ENCODE measurements at places on chromosomes 3 and 15.

DNA sequence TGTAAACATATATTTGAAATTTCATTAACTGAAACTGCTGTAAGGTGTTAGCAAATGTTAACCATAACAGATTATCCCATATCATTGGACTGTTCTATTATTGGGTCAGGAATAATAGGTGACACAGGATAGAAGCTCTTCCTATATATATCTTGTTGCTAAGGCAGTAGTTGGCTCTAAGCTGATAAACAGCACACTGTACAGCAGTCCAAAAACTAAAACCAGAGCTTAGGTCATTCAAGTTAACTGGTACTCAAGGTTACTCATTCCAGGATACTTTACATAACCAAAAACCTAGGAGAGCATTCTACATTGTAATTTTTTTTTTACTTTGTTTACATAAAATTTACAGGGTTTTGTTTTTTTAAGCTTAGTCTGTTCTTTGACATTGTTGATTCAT is 8.9 kb downstream of the DNAJC19 start:
- DNase-seq, result no peak

DNA sequence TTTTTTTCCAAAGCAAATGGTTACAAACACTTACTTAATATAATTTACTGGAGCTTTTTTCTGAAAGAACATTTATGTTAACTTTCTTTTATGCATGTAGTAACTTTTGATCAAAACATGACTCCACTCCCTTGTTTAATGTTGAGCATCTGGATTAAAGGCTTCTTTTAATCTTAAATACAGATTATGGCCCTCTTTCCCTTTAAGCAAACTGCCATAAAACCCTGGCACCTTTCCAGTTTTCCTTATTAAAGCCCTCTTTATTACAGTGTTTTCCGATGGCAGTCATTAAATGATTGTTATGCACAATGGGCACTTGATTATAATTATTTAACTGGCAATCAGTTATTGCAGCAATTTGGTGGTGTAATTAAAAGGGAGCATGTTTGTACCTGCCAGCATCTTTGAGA is 167.0 kb downstream of the VGLL4 start:
- DNase-seq, result no peak

DNA sequence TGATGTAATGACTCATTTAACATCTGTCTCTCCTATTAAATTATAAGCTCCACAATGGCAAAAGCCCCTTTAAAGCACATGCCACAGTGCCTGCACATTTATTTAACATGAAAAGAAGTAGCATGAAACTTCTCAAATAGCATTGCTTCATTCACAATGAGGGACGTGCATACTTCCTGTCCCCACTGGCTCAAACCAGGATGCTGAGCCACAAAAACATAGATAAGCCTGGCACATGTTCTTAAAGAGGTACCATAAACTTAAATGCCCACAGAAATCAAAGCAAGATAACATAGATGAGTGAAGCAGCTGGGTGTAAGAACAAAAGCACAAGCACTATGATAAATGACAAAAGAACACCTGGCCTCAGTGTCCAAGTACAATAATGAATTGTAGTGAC is 3.8 kb downstream of the TP53BP1 start:
- no peak for DNase-seq

DNA sequence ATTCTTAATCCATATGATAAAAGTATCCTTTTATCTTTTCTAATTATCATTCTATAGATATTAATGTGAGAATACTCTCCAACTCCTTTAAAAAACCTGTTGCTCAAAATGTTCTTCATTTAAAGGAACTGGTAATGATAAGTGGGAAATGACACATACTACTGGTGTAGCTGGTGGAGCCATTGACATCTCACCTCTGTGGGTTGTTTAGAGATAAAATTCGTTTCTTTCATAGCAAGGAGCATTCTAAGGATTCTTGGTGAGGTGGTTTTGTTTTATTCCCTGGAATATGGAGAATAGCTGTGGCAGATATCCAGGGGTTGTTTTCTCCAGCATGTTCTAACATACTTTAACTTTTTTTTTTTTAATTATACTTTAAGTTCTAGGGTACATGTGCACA is 299.8 kb upstream of the THBS1 start:
- DNase-seq, result no peak

DNA sequence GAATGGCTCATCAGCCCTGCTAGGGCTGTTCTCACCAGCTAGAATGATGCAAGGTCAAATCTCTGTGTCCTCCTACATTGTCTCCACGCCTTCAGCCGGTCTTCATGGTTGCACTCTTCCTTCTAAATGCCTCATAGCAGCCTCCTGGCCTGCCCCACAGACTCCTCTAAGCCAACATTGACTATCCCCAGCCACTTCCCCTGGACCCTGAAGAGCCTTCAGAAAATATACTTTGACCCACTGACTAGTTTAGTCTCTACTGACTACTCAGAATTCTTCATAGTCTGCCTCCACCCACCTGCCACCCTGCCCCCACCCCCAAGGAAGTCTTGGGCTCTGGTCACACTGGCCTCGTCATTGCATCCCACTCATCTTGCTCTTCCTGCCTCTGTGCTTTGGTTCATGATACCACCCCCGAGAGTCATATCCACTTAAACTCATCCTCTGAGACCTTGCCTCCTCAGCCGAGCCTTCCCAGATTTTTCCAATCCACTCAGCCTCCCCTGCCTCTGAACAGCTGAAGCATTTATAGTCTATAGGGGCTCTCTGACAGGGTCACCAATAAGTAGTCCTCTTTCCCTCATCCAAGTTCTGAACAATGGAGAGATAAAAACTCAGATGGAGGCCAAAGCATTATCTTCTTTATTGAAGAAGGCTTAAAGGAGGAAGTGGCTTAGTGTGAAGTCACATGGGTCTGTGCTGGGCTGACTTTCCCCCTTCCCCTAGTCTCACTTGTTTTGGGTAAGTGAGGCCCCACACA is 9.5 kb upstream of the DOCK3 start:
- no peak for DNase-seq

- no peak for DNase-seq
These were observed 18.8 kb downstream of the CLASP2 start for GRCh38 chr3:33699275-33699674.

GRCh38 chr3:41450416-41451231 is 251.3 kb downstream of the CTNNB1 start:
- no peak for DNase-seq

DNA sequence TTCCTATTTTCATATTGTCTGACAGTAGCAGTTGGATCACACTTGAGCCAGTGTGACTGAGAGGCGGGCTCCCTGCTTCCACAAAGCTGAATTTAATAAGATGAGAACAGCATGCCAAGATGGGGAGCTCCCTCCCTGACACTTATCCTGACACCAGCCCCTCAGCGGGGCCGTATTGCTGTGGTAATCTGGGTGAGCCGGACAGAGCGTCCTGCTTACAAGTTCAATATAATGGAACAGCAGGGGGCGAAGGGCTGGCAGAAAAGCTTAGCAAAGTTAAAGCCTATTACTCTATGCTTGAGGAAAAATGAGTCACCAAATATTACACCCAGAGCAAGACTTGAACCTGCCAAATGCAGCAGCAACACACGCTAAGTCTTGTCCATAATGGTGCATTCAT is 163.8 kb upstream of the CMC1 start:
- no peak for DNase-seq

Measured in activated T-helper 1 cell treated with anti-CD3 and anti-CD28 coated beads, Interleukin-2, amount 50 U/mL, for 16 hours (primary cell).